Fibroblast of skin of left biceps (primary cell): ENCODE measurements at places on chromosomes 16 and 17.

- no peak for DNase-seq
Observed at GRCh38 chr16:81263470-81264220, 25.2 kb downstream of the BCO1 start.

DNA sequence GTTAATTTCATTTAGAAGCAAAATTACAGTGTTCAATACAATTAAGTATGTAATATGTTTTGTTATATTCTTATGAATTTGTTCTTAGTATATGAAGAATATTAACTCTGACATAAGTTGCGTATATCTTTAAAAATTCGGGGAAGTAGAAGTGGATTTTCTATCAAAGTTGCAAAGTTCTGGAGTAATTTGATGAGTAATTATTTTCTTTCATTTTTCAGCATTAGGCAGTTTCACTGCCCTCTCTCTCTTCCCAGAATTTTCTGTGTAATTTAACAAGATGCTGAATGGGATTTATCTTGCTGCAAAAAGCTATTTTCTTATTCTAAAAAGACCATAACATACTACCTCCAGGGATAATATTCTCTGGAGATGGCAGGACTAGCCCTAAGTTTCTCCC, 8.9 kb upstream of the CCL18 start:
- DNase-seq = no peak

- no peak for DNase-seq
Observed at GRCh38 chr16:56970934-56971767, 9.4 kb downstream of the CETP start.

- no peak for DNase-seq
Observed at GRCh38 chr17:54859187-54859586, 41.5 kb upstream of the TOM1L1 start.

DNA sequence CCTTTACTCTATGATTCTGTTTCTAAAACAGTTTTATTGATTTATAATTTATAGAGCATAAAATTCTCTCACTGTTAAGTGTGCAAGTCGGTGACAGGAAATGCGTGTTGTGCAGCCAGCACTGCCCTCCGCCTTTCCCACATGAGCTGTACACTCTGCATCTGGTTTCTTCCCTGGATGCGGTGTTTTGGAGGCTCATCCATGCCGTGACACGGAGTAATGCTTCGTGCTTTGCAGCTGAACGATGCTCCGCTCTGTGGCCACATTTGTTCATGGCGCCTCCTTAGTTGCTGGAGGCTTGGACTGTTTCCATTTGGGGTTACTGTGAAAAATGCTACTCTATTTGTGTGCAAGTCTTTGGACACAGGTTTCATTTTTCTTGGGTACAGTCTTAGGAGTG, 7.2 kb upstream of the IGFALS start:
- no peak for DNase-seq

GRCh38 chr16:2056681-2057407, 9.1 kb downstream of the TSC2 start:
- no peak for DNase-seq

- DNase-seq = no peak
Observed at GRCh38 chr17:78812855-78813254, 27.8 kb downstream of the USP36 start.

GRCh38 chr17:8846768-8847211, 20.7 kb downstream of the PIK3R6 start:
- DNase-seq = peak; percentile 10

DNA sequence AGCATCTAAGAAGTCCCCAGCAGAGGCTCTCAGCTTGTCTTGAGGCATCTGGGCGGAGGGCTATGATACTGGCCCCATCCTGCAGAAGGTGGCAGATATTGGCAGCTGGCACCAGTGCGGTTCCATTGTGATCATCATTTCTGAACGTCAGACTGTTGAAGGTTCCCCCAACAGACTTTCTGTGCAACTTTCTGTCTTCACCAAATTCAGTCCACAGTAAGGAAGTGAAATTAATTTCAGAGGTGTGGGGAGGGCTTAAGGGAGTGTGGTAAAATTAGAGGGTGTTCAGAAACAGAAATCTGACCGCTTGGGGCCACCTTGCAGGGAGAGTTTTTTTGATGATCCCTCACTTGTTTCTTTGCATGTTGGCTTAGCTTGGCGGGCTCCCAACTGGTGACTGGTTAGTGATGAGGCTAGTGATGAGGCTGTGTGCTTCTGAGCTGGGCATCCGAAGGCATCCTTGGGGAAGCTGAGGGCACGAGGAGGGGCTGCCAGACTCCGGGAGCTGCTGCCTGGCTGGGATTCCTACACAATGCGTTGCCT, at the start of gene CIITA:
Gene CIITA, plus strand, starts transcription at position 404 of the 543 bp plus-strand sequence. Its CDS starts 129 bp downstream, at position 533.
- peak; percentile 59 for DNase-seq

DNA sequence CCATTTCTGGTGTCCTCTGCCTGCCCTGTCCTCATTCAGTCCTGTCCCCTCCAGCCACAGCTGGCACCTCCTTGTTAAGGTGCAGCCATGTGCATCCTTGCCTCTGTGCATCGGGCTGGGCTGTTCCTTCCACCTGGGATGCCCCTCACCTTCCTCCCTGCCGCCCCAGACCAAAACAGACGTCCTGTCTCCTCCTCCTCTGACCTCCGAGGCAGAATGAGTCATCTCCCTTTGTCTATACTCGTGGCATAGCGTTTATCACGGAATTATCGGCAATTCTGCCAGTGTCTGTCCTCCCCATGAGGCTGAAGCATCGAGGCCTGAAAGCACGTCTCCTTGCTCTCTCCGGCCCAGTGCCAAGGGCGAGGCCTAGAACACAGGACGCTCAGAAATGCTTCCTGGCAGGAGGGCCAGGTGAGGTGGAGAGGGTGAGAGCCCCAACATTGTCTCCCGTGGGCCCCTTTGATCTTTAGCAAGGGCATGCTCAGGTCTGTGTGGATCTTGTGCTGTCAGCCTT, 4.6 kb downstream of the RAI1 start:
- DNase-seq = no peak

- DNase-seq = no peak
Observed at GRCh38 chr17:21397341-21398190, 21.4 kb downstream of the KCNJ12 start.

- DNase-seq = no peak
Observed at GRCh38 chr17:63279498-63280230, 166.4 kb downstream of the CYB561 start.
